ENCODE measurements at places on chromosomes 11 and 22.

GRCh38 chr11:15824060-15824459 is 532.3 kb downstream of the SOX6 start:
- no peak for DNase-seq

DNA sequence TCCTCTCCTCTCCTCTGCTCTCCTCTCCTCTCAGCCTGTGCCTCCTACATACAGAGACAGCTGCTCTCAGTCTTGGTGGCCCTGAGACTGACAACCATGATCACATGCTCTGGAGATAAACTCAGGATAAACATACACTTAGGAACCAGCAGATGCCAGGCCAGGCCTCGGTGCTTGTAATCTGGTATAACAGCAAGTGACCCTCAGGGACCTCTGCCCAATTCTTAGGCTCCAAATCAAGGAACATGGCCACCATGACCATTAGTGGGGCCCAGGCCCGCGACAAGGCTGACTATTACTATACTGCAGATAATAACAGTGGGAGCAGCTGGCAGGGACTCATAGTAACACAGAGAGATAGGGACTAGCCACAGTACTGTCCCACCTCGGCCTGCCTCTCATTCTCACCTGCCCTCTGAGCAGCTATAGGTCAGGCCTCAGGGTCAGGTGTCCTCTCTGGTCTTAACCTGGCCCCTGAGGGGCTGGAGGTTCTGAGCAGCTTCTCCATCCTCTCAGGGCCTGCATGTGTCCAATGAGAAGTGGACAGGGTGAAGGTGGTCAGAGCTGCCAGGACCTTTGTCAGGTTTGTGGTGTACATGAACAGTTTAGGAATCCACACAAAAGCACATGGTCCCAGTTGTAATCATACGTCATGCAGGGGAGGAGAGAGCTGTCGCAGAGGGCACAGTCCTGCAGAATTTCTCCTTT is 106.1 kb downstream of the GGTLC2 start:
- no peak for DNase-seq

DNA sequence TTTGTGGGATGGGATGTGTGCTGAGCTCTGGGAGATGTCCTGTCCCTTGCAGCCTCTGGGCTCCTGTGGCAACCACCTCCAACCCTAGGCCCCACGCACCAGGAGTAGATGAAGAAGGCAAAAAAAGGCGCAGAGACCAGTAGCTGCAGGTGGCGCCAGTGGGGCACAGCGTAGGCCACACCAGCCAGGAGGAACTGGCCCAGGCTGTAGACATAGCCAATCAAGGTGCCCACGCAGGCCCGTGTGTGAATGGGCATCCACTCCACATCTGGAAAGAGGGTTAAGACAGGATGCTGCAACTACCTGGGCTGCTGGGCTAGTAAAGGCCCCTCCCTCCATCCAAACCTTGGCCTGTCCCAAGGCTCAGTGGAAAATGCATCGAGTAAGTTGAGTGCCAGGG is 3.0 kb downstream of the SLC22A6 start:
- DNase-seq: peak; percentile 12

DNA sequence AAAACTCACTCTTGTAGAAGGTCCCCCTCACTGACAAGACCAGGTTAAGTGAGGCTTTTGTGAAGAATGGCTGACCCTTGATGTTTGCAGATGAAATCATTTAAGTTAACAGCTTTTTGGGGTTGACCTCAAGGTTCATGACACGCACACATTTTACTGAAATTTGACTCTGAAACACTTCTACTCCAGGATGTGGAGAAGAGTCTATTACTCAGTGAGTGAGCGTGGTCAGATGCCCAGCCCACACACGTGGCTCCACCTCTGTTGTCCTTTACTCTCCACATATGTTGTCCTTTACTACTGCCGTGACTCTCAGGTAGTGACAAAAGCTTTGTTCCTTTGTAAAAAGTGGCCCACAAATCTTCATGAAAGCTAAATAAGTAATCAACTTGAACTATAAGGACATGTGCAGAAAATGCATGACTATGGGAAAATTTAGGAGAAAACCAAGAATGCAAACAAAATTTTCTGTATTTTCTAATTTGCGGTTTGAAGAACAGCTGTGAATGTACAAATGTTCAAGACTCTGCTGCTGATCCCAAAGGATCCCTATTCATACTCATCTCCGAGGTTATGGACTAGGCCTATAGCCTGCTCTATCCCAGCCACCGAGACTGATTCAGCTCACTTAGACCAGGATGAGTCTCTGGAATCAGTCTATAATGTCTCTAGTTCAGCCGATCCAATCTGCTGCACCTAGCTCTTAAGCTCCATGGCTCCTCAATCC is 22.4 kb downstream of the XRRA1 start:
- peak; percentile 84 for DNase-seq

DNA sequence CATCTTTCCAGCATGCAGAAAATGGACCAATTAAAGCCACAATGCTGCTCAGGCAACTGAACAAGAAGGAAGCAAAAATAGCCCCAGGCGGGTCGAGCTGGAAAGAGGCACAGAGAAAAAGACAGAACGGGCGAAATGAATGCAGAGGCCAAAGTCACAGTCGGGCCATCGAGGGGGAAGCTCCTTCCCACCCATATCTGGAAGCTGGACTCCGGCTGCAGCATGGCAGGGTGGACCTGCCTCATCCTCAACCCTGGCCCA is 58.6 kb upstream of the PRDM11 start:
- no peak for DNase-seq

- DNase-seq: no peak
These were observed 629 bp downstream of the ATP5MG start for GRCh38 chr11:118401880-118402590.

GRCh38 chr22:36775586-36775963 is 344 bp downstream of the IFT27 start:
- DNase-seq: peak; percentile 62

GRCh38 chr11:2399488-2400068 is 972 bp upstream of the TSSC4 start:
- DNase-seq: peak; percentile 36

DNA sequence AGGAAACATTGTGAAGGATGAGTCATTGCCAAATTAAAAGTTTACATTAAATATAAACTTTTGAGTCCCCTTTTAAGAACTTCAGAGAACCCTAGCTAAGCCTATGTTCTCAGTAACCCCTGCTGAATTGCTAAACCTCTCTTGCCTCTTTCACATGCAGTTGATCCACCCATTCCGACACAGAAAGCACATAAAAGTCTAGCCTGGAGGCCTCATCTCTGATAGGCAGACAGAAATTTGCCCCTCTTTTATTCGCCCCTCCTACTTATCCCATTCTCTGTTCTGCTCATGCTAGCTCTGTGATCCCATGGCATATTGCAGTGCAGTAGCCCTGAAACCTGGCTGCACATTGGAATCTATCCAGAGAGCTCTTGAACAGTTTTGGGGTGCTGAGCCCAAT is 58.2 kb upstream of the PDE3B start:
- no peak for DNase-seq

- peak; percentile 37 for DNase-seq
These were observed 885 bp downstream of the TRMU start for GRCh38 chr22:46336119-46337078.

DNA sequence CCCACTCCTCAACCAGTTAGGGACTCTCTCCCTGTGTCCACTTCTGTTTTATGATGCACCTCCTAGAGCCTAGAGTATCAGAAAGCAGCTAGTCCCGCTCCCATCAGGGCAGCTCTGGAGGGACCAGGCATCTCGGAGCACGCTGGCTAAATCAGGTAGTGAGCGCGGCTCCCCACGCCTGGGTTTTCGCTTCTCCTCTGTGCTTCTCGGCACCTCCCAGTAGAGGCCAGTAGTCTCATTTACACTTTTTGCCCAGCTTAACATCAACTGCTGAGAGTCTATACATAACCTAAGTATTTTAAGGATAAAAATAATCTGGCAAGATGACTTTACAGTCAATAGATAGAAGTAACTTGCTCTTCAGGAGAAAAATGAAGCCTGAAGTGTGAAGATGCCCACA is 473.8 kb downstream of the OPCML start:
- DNase-seq: no peak

GRCh38 chr11:47649276-47649675 is 6.9 kb upstream of the MTCH2 start:
- DNase-seq: no peak

GRCh38 chr22:16974298-16975084 is 33.5 kb downstream of the GAB4 start:
- no peak for DNase-seq

DNA sequence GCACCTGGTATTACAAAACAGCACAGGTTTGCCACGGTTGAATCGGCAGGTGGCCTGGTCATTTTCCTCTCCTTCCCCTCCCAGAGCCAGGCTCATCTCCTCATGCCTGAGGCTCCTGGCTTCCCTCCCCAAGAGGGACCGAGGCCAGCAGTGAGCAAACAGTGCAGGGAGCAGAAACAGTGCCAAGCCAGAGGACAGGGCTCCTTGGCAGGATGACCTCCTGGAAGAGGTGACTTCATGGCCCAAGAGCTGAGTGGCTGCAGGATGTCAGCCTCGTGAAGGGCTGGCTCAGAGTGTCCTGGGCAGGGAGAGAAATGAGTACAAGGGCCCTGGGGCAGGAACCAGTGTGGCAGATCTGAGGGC is 22.8 kb upstream of the PPFIA1 start:
- DNase-seq: no peak

GRCh38 chr11:93517611-93518010 is 25.6 kb downstream of the SMCO4 start:
- DNase-seq: no peak

GRCh38 chr22:44455151-44455962 is 42.7 kb downstream of the RTL6 start:
- peak; percentile 65 for DNase-seq

DNA sequence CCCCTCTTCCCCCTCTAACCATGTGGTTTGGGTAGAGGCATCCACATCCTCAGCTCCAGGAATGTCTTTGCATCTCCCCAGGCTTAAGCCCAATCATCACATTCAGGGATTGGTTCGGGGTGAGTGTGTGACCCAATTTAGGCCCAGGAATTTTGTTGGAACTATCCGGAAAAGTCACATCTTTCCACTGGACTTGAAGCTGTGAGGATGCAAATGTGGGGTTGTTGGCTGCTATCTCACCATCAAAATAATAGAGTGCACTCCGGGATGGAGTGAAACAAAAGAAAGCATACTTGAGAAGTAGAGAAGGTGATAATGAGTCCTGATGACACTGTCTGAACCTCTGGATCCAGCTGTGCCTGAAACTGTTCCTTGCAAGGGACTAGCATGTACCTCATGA is 33.8 kb upstream of the OLFML1 start:
- no peak for DNase-seq

DNA sequence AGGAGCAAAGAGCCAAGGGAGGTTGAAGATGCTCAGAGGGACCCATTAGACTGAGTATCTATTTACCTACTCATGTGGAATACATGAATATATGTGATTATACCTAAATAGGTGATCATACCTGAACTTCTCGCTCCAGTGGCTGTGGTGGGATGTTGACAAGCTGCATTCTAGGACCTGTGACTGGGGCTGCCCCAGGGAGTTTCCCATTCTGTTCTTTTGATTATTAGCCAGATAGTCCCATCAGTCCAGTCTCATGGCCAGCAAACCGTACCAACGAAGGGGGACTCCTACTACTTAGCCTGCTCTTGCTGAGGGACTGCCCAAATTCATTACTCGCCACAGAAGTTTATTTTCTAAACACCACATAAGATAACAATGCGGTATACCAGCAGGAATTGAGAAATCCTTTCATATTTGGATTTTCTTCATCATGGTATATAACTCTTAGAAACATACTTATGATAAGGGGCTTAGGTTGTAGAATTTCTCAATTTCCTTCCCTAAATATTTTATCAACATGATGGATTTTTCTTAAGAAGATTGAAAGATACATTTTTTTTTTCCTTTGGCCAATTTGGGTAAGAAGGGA is 273.9 kb downstream of the NTM start:
- DNase-seq: no peak

- DNase-seq: no peak
These were observed 10.7 kb downstream of the PICK1 start for GRCh38 chr22:38067761-38068360.

DNA sequence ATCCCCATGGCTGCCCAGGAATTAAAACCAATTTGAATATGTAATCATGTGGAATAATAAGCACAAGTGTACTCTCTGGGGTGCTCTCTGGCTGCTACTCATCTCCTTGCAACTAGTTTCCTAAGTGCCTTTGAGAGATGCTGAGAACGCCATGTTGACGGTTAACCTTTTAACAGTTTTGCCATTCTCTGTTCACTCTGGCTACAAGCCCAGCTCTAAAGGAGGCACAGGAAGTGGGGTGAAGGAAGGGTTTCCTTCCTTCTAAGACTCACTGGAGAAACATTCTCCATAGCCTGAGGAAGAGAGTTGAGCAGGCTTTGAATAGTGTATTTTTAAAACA is 122.0 kb upstream of the ZC3H12C start:
- peak; percentile 13 for DNase-seq

DNA sequence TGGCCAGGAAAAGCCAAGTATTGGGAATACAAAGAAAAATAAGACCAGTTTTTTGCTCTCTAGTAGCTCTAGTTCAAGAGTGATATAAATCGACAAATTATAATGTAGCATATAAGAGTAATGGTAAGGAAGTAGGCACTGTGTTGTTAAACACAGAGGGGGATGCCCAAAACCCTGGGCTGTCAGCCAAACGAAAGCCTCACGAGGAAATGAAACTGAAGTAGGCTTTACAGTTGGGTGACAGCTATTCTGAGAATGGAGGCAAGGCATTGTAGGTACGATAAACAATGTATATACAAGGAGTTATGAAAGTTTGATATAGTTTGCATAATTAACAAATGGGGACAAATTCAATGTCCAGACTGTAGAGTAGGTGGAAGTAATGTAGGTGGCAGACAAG is 176.4 kb downstream of the FAM181B start:
- DNase-seq: peak; percentile 3

- DNase-seq: no peak
These were observed 669.9 kb downstream of the BRD1 start for GRCh38 chr22:49157529-49158339.

GRCh38 chr11:82577246-82577645 is 156.4 kb downstream of the FAM181B start:
- no peak for DNase-seq

DNA sequence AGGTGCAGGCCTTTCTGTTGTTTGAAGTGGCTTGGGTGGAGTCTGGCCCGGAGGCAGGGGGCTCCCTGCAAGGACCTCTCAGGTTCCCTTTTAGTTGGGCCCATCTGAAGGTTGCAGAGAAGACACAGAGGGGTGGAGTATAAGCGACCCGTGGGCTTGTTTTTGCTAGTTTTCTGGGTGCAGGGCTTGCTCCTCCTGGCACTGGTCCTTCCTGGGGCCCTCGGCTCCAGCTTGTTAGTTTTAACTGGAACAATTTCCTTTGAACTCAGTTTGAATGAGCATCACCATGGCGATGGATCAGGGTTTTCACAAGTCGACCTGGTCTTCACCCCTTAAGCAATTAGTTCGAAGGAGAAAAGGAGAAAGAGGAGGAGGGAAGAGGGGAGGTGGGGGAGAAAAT is 28.5 kb upstream of the OAF start:
- DNase-seq: no peak

- DNase-seq: no peak
These were observed 28.4 kb upstream of the TXNRD2 start for GRCh38 chr22:19970031-19970478.

Data from activated CD8-positive, alpha-beta T cell treated with anti-CD3 and anti-CD28 coated beads for 36 hours (primary cell).